HFFc6 (cell line): ENCODE measurements at places on chromosomes 12 and 14. TPM values are rescaled to one million over a fixed set of nuclear protein-coding genes. Genes with fewer than 3 reads are reported as not detected.
A peak's percentile ranks its signal among the peaks of the same experiment; 100 is the strongest.

SLC16A7 gene
- 37.3 to 49.6 TPM (median 42.3 TPM) in 3 replicates for total RNA-seq

PPP1R1A gene
- not detected in 3 replicates for total RNA-seq

ACYP1 gene
- 6.4 to 11.4 TPM (median 9.7 TPM) in 3 replicates for total RNA-seq

GRCh38 chr14:93930989-93931307 is 3.8 kb downstream of the FAM181A start:
- DNase-seq: no peak

DNA sequence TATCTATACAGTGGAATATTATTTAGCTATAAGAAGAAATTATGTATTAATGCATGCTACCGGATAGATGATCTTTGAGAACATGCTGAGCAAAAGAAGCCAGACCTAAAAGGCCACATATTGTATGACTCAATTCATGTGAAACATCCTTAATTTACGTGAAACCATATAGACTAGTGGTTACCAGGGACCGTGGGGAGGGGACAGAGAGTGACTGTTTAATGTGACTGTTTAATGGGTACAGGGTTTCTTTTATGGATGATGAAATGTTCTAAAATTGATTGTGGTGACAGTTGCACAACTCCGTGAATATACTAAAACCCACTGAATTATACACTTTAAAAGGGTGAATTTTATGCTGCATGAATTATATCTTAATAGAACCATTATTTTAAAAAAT is 8.5 kb upstream of the BCL7A start:
- DNase-seq: no peak

DNA sequence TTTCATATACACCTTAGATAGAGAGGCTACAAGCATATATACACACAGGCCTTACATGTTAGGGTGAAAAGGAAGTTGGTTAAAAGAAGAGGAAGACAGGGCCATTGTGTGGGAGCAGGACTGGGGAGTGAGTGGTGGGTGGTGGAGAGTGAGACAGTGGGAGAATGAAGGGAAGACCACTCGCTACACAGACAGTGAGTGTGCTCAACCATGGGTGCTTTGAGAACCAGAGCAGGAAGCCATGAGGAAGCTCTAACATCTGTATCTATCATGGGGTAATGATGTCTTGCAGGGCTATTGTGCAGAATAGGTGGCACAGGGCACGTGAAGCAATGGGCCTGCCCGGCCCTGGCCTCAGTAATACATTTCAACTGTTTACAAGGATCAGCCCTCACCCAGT is 11.4 kb upstream of the KRT74 start:
- no peak for DNase-seq

DNA sequence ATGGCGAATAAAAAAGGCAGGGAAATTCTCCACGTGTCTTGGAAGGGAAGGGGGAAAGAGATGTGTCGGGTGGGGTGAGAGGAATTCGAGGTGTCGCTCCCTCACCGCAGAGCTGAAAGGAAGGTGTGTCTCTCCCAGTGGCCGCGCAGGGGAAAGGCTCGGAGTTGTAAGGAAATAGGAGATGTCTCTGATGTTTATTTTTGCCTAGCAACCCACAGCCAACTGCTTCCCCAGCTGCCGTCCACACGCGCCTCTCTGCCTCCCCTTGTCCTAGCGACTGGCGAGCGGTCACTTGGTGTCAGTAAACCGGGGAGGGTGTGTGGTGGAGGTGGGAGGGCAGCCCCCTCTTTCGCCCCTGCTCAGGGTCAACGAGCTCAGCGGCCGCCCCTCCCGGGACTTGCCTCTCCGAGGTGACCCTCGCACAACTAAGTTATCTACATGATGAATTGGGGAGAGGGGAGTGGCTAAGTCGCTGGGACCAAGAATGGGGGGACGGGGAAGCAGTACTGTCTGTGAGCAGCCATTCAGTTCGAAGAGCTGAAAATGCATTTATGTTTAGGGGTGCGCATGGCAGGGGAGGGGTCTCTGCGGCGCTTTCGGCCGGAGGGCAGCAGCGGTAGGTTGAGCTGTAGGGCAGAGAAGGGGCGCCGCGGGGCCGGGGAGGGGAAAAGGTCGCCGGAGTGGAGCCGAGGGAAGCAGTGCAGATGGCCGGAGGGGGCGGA is 585 bp upstream of the DYRK2 start:
- peak; percentile 90 for DNase-seq

DNA sequence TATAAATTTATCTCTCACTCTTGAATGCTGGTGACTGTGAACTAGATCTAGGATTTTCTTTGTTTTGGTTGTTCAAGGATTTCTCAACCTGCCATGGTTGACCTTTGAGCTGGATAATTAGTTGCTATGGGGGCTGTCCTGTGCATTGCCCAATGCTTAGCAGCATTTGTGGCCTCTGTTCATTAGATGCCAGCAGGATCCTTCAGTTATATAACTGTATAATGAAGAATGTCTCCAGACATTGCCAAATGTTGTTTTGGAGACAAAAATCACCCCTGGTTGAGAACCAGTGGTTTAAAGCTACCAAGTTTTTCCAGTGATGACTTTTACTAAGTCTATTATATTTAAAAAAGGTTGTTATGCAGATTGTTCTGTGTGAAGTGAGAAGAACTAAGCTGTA is 147.9 kb upstream of the STXBP6 start:
- DNase-seq: no peak

GRCh38 chr14:101087614-101088394 is 184.3 kb upstream of the RTL1 start:
- no peak for DNase-seq
